ENCODE measurements at places on chromosomes 12 and 14.

GRCh38 chr12:113261847-113262470 lies 40.7 kb downstream of the TPCN1 start:
- no peak for DNase-seq

DNA sequence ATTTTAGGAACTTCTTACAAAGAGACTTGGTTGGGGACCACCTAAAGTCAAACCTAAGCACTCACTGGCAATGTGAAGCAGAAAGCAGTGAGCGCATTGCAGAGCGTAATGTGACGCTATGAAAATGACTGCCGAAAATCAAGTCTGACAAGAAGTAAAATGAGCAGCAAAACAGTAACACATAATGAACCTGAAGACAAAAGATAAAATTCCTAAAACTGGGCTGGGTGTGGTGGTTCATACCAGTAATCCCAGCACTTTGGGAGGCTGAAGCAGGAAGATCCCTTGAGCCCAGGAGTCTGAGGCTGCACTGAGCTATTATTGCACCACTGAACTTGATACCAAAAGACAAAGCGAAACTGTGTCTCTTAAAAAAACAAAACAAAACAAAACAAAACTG lies 16.5 kb downstream of the CORO1C start:
- DNase-seq = no peak

DNA sequence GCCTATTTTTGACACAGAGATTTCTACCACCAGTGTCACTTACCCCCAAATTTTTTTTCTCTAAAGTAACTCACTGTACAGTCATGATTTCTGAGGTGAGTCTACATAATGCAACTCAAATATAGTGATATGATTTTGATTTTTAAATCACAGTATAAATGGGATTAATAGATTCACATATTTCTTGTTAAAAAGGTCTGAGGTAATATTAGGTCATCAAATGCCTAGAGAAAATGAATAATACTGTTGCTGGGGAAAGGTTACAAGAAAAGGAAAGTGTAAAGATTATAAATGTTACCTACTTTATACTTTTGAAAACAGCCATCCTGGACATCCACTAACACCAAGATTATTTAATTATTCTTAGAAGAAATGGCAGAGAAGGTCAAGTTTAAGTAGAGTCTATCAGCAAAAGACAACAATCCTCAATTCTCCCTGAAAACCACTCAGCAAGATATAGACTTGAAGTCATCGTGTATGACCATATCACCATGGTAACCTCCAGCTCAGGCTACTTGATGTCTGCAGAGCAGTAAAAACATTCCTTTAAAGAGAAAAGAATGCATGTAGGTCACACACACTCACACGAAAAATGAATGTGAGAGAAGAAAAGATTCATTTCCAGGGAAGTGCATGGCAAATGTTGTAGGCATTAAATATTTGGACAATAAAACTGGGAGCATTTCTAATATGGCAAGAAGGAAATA lies 58.7 kb downstream of the CCDC59 start:
- DNase-seq = no peak

DNA sequence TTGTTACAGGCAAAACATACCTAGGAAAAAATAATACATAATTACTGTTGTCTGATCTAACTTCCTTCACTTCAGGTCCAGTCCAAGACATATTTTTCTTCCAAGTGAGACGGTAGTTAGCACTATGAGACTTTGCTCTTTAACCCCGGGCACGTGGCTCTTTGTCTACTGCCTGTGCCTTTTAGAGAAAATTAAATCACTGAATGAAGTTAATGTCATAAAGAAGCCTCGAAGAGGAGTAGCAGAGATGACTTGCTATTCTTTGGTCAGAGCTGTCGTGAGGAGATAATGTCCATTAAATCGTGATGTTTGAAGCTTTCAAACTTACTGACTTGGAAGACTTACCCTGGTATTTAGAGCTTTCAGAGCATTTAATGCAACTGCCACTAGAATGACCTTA lies 8.7 kb downstream of the TESPA1 start:
- peak; percentile 81 for DNase-seq

DNA sequence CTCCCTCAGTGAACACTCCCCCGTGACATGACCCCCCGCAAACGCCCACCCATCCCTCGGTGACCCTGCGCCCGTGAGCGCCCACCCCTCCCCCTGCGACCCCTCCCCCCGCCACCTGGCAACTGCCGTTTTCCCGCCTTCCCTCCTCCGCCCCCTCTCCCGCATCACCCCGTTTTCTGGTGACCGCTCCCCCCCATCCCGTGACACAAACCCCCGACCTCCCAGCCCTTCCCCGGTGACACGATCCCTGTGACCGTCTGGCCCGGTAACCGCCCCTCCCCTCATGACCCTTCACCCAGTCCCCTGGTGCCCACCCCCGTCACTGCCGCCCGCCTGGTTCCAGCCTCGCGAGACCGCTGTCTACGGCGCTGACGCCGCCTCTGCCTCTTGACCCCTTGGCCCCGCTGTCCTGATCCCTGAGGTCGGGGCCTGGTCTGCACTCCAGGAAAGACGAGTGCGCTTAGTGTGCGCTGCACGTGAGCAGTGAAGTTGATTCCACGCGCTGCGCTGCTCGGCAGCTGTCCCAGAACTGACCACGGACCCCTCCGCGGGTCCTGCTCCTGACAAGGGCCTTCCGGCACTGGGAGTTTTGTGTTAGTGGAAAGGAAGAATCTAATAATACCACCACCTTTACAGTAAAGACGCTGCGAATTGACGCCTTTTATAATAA lies 59.4 kb downstream of the DDX51 start:
- peak; percentile 73 for DNase-seq

DNA sequence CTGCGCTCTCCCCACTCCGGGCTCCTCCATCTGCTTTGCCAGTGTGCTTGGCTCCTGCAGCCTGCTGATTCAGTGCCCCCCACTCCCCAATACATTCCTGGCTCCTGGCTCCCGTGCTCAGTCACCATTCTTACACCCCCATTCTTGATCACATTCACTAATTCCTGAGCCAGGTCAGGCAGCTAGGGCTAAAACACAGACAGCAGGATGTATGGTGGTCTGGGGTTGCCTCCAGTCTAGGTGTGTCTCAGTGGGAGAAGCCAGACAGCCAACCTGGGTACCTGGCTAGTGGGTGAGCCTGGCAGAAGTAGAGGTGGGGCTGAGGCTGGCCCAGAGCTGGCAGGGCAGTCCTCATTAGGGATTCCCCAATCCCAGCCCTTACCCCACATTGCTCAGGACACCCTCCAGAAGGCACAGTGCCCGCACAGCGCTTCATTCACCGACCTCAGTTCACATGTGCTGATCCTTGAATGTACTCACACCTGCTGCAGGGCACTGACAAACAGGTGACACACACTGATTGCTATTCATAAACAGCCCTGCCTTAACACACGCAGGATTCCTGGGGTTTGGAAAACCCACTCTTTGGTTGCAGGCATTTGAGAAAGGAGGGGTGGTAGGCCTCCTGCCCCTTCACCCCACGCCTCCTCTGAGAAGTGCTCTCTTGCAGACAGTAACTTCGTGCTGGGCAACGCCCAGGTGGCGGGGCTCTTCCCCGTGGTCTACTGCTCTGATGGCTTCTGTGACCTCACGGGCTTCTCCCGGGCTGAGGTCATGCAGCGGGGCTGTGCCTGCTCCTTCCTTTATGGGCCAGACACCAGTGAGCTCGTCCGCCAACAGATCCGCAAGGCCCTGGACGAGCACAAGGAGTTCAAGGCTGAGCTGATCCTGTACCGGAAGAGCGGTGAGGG lies 1.7 kb downstream of the KCNH3 start:
- no peak for DNase-seq

- no peak for DNase-seq
These were observed 75.3 kb upstream of the MGAT4C start for GRCh38 chr12:86331457-86331856.

- no peak for DNase-seq
These were observed 144.2 kb upstream of the ABCD2 start for GRCh38 chr12:39763890-39764169.

- no peak for DNase-seq
These were observed 1.7 kb downstream of the ZNF410 start for GRCh38 chr14:73888460-73888725.

GRCh38 chr12:33813536-33813935 lies 208.8 kb upstream of the ALG10 start:
- no peak for DNase-seq

DNA sequence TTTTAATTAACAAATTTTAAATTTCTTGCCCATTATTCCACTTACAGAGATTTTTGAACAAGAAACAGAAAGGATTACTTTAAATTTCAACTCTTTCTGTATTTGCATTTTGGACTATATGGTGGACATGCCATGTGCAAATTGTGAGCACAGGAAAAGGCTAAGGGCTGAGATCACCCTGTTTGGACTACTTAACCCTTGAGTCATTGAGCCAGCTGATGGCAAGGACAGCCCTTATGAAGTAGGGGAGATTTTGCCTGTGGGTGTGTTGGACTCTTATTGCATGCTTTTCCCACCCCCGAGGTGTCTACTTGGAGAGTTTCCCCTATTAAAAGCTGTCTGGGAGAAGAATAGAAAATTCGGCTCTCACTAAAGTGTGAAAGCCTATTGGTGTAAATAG lies 17.2 kb downstream of the DERA start:
- DNase-seq = no peak

- DNase-seq = no peak
These were observed 9.1 kb downstream of the SLC15A4 start for GRCh38 chr12:128814411-128815261.

- DNase-seq = no peak
These were observed 34.6 kb upstream of the EVL start for GRCh38 chr14:100030452-100031153.

- no peak for DNase-seq
These were observed 41.1 kb downstream of the ACSM4 start for GRCh38 chr12:7344833-7345606.

GRCh38 chr12:41585784-41586183 lies 397.7 kb downstream of the PDZRN4 start:
- no peak for DNase-seq

GRCh38 chr12:93851257-93851671 lies 174.1 kb downstream of the CRADD start:
- no peak for DNase-seq

DNA sequence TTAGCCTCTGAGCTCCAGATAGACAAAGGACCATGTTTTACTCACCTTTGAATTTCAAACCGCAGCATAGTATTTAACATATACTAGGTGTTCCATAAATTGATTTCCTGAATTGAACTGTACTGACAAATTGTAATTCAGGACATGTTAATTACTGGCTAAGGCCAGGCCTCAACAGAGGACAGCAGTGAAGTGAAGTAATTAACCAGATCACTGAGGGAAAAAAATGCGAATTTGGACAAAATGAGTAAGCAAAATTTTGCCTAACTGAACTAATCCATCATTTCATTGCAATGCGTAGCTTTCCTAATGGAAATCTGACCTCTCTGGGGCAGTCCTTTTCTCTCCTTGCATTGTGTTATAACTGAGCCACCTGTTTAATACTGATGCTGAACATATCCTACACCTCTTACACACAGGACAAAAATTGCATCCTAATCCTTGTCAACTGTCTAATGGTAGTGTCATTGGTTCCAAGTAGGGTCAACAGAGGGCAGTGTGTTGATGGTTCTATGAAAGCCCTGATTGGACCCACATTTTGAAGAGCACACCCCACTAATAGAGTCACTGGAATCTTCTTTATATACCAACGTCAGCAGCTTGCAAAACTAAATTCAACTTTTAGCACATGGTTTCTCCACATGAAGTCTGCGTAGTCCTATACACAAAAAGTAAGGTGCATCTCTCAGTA lies 148.4 kb downstream of the SLC25A21 start:
- no peak for DNase-seq
